ENCODE measurements at places on chromosomes 2 and 18.

DNA sequence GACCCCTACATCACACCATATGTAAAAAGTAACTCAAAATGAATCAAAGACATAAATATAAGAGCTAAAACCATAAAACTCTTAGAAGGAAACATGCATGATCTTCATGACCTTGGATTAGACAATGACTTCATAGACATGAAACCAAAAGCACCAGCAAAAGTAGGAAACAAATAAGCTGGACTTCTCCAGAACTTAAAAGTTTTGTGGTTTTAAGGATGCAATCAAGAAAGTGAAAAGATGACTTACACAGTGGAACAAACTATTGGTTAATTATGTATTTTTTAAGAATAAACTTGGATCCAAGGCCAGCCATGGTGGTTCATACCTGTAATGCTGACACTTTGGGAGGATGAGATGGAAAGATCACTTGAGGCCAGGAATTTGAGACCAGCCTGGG lies 150.2 kb downstream of the GALNT1 start:
- peak; percentile 23 for DNase-seq

GRCh38 chr18:70522183-70522680 lies 233.4 kb downstream of the SOCS6 start:
- DNase-seq = no peak

GRCh38 chr2:168751104-168751740 lies 51.2 kb upstream of the NOSTRIN start:
- DNase-seq = no peak

- DNase-seq = no peak
Measured at GRCh38 chr2:45736757-45737704, 85.6 kb downstream of the PRKCE start.

- no peak for DNase-seq
Measured at GRCh38 chr2:28129955-28130695, 239.6 kb downstream of the BABAM2 start.

DNA sequence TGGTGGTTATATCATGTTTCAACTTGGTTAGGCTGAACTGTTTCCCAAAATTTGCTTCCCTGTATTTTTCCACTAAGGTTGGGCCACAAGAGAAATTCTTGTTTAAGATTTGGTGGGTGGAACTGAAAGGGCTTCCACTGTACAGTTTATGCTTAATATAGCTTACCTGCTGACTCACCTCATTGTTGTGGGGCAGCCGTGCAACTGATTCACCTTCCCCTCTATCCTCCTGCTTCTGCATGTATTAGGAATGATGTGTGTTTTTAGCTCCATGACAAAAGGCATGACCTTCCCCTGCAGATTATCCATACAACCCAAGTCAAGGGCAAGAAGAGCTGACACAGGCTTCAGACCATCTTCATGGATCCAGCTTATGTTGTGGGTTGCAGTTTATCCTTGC lies 98.4 kb upstream of the GULP1 start:
- DNase-seq = no peak

GRCh38 chr18:57982372-57983021 lies 61.5 kb upstream of the NEDD4L start:
- DNase-seq = no peak

GRCh38 chr2:78592491-78592890 lies 433.0 kb upstream of the REG3G start:
- no peak for DNase-seq

GRCh38 chr2:95056461-95057459 lies 31.3 kb downstream of the MAL start:
- no peak for DNase-seq

DNA sequence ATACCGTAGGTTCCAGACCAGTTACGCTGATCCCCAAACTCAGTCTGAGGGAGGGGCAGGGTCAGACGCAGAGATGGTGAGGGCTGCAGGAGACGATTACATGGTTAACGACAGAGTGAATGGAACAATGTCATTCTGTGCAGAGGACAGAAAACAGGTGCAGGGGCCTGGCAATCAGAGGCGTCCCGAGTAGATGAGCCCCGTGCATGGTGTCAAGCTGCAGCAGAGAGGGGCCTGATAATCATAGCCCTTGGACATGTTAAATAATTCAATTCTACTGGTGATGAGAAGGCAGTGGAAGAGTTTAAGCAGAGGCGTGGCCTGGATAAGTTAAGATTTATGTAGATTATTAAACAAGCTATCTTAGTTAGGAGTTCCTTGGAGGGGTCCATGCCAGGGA lies 178.6 kb downstream of the MYT1L start:
- no peak for DNase-seq

DNA sequence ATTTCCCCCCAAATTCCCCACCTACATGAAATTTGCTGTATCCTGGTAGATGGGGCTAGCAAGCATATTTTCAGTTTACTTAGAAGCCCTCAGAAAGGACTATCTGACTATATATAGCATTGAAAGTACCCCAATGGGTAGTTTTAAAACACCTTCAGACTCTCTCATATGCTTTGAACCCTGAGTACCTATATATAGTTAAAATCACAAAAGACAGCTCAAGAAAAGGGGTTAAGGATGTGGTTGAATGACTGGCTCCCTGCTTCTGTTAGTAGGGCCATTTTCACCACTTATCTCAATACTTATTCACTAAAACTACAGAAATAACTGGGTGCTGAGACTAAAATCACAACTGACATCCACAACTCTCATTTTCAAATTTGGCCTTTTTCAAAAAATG lies 18.5 kb downstream of the WDPCP start:
- DNase-seq = no peak

- peak; percentile 3 for DNase-seq
Measured at GRCh38 chr18:80201739-80202138, 45.6 kb downstream of the PARD6G start.

DNA sequence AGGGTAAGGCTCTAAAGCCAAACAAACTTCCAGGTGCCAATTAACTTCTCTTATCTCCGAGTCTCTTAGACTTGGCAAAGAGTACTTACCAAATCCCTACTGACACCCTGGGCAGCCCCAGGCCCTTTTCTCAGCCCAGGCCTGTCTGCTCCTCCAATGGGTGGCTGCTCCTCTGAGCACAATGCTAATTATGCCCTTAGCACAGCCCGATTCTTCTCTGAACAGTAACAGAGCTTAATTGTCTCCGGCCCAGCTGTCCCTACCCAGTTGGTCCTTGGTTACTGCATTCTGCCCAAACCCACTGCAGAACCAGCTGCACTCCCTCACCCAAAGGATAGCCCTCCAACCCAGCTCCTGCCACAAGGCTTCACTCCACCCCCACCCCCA lies 110.3 kb downstream of the SMAD7 start:
- no peak for DNase-seq

DNA sequence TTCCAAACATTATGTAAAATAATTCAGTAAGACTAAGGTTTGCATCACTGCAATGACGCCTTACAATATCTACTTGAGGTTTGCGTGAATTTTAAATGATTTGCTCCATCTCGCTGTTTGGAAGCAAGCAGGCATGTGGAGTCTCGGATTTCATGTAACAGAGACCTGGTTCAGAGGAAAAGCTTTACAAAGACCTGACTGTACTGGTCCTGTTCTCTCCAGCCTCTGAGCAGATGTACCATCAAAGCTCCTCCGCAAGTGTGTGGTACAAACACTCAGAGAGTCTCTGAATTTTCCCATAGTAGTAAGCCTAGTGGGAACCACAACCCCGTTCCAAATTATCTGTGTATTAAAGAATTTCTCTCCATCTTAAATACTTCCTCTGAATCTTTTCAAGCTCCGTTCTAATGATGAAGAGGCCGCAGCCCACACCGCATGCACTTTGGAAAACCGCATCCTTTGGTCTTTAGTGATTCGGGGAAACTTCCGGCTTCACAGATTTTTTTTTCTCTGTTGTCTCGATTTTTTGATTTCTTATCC lies 728.1 kb upstream of the SOX11 start:
- no peak for DNase-seq

GRCh38 chr2:170587117-170587516 lies 128.0 kb upstream of the SP5 start:
- no peak for DNase-seq
